ENCODE measurements at places on chromosomes 3 and 15.

GRCh38 chr15:68994149-68994548 lies 20.3 kb upstream of the NOX5 start:
- DNase-seq = no peak

DNA sequence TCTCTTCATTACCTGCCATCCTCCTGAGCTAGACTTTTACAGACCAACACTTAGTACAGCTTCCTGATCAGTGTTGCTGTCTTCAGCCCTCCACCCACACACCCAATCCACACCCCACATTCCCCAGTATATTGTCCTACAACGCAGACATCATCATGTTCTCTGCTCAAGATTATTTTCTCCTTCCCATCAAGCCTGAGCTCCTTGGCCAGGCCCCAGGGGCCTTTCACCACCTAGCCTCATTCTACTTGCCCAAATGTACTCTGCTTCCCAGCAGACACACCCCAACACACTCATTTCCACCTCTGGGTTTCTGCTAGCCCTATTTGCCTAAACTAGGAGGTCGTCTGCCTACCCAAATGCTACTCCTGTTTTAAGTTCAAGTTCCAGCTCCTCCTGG lies 37.0 kb downstream of the DAPK2 start:
- DNase-seq = no peak

- DNase-seq = no peak
These were observed 1.4 kb downstream of the AAGAB start for GRCh38 chr15:67253101-67253500.

- no peak for DNase-seq
These were observed 20.6 kb downstream of the CDCP1 start for GRCh38 chr3:45125550-45126026.

DNA sequence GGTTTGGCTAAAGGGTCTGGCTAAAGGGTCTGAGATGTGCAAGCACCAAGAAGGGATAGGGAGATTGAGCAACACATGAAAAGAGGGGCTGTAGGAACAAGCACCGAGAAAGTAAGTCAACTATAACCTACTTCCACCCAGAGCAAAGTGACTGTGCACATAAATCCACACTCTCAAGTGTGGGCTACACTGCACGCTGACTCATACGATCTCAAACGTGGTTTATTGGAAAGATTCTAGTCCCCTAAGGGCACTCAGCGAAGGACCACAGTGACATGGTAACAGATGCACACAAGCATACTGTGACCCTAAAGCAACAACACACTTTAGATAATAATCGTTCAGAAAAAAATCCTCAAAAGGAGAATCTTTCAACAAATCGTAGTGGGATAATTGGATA lies 48.0 kb downstream of the EHHADH start:
- no peak for DNase-seq

DNA sequence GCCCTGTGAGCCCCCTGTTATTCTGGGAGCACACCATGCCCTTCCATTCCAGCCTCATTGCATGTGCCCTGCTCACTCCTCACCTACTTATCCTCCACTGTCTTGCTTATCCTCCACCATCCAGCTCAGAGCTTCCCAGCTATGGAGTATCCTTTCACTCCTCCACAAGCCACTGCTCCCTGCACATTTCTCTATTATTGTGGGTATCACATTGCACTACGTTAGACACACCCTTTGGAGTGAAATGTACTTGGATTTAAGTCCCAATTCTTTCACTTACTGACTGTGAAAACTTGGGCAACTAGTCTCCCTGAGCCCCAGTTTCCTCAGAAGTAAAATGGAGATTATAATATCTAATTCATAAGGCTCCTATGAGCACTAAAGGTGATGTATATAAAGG lies 4.3 kb downstream of the MASP1 start:
- DNase-seq = no peak

DNA sequence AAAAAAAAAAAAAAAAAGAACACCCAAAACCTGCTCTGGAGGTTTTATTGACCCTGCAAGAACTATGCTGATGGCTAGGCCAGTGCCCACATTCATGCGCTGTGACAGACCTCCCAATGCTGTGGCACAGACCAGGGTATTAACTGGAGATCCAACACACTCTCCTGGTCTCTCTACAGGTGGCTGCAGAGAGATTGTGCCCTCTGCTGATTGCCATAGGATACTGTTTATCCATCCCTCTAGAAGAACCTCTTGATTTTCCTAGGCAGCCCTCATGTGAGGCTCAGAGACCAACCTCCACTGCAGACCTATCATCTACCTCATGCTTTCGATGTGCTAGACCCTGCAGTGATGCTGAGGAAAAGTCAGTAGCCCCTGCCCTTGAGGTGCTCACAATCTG lies 125.5 kb upstream of the TRIM42 start:
- no peak for DNase-seq

DNA sequence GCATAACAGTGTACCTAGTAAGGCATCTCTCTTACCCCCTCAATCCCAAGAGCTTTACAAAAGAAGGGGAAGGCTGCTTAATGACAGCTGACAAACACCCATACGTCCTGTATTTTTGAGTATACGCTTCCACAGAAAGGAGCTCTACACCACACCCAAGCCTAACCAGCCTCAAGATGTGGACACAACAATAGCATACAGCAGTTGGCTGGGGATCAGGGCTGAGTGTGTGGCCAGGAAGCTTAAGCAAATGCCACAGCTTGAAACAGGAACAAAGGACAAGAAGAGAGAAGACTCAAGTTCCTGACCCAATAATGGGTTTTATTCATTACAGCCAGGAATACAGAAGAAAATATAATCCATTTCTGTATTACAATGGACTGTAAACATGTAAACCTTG lies 6.9 kb downstream of the HEXA start:
- peak; percentile 80 for DNase-seq

GRCh38 chr3:111903067-111903511 lies 44.0 kb downstream of the PHLDB2 start:
- no peak for DNase-seq

- DNase-seq = no peak
These were observed 13.9 kb upstream of the FAM174B start for GRCh38 chr15:92669432-92669831.
